Stimulated activated CD4-positive, alpha-beta T cell treated with anti-CD3 and anti-CD28 coated beads, Interleukin-1b, Interleukin-23, amount 100 ng/mL, for 48 hours (primary cell): ENCODE measurements at places on chromosomes 16 and 17.

GRCh38 chr16:67562918-67563707 lies 787 bp downstream of the CTCF start:
- DNase-seq: peak; percentile 60

DNA sequence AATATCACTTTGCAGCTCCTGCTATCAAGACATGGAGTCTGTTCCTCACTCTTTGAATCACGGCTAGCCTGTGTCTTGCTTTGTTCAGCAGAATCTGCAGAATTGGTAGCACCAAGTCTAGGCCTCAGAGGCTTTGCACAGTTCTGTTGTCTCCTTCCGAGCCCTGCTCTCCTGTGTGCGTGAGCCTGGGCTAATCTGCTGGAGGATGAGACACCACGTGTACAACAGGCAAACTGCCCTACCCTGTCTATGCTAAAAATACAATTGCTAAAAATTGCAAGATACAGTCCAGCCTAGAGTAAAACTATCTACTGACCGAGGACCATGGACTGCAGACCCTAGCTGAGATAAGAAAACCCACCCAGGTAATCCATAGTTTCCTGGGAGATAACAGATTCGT lies 484.7 kb downstream of the NPIPA7 start:
- no peak for DNase-seq

DNA sequence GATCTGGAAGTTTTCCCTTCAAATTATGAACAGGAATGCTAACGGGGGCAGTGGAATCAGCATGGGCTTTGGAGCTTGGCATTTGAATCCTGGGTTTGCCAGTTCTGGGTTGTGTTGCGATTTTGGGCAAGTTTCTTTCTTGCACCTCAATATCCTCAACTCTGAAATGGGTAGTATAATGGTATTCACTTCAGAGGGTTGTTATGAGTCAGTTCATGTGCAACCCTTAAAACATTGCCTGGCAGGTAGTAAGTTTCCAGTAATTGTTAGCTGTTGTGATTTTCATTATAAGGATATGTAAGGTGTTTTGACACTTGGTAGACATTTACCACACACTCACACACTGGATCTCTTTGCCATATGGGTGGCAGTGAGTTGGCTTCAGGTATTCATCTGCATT lies 33.4 kb downstream of the SNX29 start:
- no peak for DNase-seq

DNA sequence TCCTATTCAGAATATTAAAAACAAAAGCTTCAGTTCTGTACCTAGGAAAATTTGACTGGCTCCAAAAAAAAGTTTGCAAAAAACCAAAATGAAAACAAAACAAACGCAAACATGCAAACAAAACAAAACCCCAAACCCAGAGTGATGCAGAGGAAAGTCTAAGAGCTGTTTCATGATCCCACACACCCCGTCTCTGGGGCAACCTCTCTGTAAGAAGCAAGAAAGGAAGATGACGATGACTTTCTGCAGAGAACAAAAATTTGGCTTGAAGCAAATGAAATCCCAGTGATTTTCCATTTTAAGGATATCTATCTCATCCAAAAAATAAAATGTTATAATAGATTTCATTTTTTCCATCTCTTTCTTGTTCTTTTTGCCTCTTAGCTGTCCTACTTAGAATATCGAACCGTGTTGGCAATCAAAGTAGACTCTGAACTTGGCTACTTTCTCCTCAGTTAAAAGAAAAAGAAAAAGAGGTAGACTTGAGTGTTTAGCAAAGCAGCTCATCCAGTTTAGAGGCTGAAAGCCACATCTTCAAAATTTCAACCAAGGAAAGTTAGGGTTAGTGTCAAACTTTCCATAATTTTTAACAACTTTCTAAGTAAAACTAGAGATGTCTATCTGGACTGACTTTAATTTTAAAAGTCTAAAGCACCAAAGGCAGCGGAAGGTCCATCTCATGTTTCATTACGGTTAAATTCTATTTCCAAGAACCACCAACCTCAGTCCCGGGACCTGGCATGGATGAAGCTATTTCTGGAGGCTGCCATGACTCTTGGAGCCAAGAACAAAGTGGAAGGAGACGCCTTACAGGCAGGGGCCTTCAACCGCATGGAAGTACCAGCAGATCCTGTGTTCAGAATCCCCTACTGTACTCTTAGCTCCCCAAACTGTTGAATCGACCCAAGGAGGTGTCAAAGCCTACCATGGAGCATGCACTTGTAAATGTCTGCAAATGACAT lies 180.8 kb downstream of the XYLT1 start:
- DNase-seq: no peak

DNA sequence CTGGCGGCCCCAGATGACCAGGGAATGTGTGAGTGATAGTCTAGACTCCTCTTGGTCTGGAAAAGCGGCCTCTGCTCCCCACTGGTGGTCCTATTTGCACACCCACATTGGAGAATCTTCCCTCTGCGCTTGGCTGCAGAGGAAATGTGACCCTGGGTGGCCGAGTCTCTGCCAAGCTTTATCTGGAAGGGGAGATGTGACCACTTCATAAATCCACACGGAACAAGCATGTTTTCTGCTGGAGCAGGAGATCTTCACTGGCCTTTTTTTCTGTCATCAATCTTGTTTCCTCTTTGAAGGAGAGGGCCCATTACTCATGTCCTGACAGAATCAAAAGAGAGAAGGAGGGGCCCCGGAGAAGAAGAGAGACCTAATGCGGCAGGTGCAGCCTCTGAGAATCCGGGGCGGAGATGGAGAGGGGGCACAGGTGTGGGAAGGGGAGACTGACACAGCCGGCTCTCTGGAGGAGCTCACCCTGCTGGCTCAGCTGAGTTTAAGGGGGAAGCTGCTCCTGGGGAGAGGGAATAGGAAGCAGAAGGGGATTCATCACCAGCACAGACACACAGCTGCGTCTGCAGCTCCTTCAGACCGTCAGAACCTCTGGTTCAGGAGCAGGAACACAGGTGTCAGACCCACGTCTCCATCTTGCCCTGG lies 116.3 kb downstream of the SOX9 start:
- no peak for DNase-seq

DNA sequence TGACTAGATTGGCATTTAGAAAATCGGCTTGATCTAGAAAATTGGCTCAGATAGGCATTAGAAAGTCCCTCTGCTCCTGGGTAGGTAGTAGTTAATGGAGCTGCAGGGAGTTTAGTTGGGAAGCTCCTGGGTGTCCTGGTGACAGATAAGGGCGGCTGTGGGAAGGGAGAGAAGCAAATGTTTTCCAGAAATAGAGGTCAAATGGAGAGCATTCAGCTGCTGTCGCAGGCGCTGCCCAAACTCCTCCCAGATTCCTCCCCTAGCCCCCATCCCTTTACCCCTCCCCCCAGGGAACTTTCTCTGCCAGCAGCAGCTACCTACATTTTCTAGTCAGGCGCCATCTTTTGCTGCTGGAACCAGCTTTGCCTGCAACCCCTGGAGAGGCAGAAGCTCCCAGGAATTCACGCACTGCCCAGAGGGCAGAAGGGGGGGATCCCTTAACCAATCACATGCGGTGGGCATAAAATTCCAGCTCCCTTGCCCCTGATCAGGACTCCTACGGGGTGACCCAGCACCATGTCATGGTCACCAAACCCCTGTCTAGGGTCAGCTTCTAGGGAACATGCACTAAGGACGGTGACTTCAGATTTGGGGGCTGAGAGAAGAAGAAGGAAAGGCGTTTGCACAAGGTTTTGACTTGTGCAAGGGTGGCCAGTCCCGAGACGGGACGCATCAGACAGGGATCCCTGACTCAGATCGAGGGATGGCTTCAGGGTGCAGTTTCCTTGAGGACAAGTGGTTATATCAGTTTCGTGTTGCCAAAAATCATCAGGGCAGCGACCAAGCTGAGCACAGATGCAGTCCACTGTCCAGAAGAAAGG lies 43.8 kb downstream of the SOCS1 start:
- no peak for DNase-seq
